ENCODE measurements at places on chromosomes 2 and 18.

- DNase-seq, result no peak
Observed at GRCh38 chr2:1675633-1676032, 68.7 kb downstream of the PXDN start.

GRCh38 chr2:28717339-28717758 is 34.3 kb upstream of the PPP1CB start:
- no peak for DNase-seq

- DNase-seq, result no peak
Observed at GRCh38 chr2:39632876-39633275, 32.8 kb upstream of the TMEM178A start.

DNA sequence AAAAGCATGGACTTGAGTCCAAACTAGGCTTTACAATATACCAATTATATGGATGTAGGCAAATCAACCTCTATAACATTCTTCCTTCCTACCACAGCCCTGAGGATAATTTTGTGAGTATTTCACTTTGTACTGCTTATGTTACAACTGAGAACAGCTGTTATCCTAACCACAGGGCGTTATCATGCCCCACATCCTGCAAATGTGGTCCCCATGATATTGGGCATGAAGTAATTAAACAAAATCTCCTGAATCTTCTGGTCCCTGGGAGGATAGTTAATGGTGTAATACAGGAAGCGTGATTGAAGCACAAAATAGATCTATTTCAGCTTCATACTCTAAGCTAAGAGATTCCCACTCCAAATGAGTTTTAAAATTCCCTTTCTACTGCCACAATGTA is 223.6 kb downstream of the CDH20 start:
- DNase-seq, result no peak

DNA sequence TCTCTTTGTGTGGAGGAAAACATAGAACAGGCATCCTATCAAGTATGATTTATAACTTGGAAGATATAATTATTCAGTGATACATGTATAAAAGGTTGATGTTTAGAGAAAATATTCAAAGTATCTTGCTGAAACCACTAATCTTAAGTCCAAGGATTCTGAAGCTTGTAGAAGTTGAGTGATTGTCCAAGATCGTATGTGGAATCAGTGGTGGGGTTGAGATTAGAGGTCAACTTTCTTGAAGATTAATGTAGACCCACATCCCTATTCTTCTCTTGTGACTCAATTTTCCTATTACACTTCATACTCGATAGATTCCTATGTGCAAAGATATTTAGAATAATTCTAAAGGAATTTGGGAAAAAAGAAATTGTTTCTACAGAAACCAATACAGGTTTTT is 1565.9 kb upstream of the ACVR2A start:
- DNase-seq, result no peak

GRCh38 chr2:102294802-102295489 is 16.4 kb upstream of the IL1RL1 start:
- DNase-seq, result no peak

- no peak for DNase-seq
Observed at GRCh38 chr2:206392118-206392517, 51.2 kb upstream of the ADAM23 start.

GRCh38 chr2:172680436-172681068 is 55.1 kb upstream of the RAPGEF4 start:
- no peak for DNase-seq

DNA sequence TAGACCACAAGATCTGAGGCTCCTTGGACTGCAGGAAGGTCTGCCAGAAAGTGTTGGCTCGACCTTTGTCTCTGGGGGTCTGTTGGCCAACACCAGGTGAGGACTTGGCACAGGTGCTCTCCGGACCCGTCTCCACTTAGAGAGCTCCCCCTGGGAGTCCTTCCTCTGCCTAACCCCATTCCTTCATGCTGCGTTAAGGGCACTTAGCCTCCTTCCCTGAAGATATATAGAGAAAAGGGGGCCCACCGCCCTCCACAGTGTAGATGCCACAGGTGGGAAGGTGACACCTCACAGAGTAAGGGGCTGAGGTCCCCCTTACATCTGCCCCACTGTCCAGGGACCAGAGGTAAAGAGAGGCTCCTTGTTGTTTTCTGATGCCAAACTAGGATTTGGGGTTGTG is 8.2 kb downstream of the IGFBP5 start:
- no peak for DNase-seq

- no peak for DNase-seq
Observed at GRCh38 chr2:53515435-53516332, 251.9 kb upstream of the CHAC2 start.

DNA sequence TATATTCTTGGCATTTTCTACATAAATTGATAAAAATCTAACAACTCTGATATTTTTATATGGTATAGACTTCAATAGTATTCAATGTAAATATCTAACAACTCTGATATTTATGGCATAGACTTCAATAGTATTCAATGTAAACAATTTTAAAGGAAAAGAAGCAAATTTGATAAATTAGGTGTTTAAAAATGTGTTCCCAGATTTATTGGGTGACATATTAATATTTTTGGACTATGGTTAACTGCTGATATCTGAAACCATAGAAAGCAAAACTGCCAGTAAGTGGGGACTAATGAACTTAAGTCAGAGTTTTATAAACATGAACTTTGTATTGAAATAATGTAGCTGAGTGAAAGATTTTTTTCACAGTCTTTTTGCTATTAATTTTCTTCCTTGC is 1576.0 kb upstream of the DDX18 start:
- DNase-seq, result no peak

GRCh38 chr2:120920454-120921148 is 184.9 kb downstream of the GLI2 start:
- no peak for DNase-seq

- DNase-seq, result no peak
Observed at GRCh38 chr2:15747603-15748471, 156.2 kb downstream of the DDX1 start.

DNA sequence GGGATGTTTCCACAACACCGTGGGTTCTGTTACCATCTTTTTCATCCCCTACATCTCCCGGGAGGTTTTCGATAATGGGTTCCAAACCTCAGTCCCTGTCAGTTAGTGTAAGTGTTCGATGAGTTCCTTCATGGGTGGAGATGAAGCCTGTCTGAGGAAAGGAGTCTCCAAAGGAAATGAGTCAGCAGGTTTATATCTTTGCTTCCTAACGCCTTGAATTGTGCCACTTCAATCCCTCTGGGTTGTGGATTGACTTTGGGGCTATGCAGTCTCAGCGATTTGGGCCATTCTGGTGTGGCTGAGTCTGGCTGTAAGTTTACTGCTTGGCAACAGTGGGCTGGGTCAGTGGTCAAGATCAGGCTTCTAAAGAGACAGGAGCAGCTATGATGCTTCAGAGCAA is 1.2 kb downstream of the SERPINB5 start:
- no peak for DNase-seq

GRCh38 chr2:198162276-198162675 is 357.9 kb downstream of the PLCL1 start:
- no peak for DNase-seq
